ENCODE measurements at places on chromosomes 2 and 18.

- no peak for DNase-seq
Measured at GRCh38 chr2:23377771-23378170, 7.2 kb upstream of the KLHL29 start.

DNA sequence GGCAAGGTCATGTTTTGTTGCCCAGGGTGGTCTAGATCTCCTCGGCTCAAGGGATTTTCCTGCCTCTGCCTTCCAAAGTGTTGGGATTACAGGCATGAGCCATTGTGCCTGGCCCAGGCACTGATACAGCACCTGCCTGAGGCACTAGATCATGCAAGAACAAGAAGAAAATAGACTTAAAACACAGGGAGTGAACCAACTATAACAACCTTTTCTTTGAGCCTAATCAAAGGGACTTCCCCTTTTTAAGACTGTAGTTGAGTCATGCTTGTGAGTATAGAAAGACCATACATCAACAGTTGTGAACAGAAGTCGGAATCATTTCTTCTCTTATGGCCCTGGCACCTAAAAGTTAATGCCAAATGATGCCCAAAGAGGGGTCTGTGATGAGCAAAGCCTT, 47.9 kb upstream of the MAPRE2 start:
- no peak for DNase-seq

- no peak for DNase-seq
Measured at GRCh38 chr2:29063056-29063455, 11.3 kb downstream of the PCARE start.

DNA sequence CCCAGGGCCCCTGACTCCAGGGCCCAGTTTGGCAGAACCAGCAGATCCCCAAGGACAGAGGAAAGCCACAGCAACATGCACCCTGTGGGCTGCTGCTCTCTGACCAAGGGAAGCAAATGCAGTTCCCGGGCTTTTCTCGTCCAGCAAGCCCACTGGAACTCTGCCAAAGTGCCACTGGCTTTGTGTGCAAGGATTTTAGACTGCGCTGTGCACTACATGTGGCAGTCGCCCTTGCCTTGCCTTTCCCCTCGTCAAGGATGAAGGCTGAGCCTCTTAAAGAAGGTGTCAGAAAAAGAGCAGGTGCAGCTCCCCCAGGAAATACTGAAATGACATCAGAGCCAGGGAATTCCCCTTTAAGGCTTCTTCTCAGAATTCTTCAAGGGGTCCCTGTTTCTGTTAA, 199.2 kb downstream of the TFCP2L1 start:
- no peak for DNase-seq

DNA sequence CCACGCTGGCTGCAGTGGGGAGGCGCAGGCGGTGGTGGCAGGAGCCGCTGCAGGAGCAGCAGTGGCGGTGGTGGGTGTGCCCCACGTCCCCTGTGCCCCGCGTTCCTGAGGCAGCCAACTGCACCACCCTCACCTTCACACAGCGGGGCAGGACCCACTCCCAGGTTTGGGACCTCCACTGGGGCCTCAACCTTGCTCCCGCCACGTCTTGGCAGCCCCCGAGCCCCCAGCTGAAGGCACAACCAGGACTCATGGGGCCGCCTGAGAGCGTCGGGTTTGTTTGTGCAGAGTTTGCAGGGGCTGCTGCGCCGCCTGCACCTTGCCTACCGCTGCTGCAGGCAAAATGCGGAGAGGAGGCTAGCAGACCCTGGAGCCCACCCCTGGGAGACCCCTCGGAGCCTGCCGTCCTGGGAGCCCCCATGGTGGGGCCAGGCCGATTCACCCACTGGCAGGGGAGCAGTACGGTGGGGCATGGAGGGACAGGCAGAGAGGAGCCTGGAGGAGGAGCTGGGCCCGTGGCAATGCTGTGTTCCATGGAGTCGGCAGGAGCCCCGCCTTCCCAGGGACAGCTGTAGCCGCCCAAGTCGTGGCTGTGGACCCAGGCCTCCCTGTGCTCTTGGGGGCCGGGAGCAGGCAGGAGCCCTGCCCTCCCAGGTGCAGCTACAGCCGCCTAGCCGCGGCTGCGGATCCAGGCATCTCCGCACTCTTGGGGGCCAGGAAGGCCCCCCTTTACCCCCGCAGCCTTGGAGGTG, 14.7 kb upstream of the EML6 start:
- DNase-seq: no peak

- DNase-seq: no peak
Measured at GRCh38 chr2:200470230-200470629, 39.6 kb downstream of the KCTD18 start.

DNA sequence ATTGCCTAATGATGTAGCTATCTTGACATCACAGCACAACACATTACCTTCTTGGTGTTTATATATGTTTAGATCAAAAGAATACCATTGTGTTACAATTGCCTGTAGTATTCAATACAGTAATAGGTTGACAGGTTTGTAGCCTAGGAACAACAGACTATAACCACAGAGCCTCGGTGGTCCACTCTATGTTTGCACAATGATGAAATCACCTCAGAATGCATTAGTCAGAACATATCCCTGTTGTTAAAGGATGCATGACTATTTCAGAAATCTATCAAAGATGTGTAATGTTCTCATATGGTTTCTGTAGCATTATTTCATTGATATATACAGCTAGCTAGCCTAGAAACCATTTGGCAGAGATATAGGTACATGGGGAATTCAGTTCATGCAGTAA, 8.9 kb downstream of the METTL5 start:
- peak; percentile 39 for DNase-seq

DNA sequence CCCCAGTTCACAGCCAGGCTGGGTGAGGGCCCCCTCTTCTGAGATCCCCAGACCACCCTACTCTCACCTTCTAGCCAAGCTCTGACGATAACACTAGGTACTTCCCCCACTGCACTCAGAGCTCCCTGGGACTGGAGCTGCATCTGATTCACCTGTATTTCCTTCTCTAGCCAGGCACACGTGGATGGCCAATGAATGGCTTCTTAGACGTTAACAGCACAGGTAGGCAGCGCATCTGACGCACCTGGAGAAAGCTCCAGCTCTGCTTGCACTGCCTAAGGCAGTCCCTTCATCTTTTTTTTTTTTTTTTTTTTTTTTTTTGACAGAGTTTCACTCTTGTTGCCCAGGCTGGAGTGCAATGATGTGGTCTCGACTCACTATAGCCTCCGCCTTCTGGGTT, 48.1 kb downstream of the GALNT14 start:
- DNase-seq: no peak

DNA sequence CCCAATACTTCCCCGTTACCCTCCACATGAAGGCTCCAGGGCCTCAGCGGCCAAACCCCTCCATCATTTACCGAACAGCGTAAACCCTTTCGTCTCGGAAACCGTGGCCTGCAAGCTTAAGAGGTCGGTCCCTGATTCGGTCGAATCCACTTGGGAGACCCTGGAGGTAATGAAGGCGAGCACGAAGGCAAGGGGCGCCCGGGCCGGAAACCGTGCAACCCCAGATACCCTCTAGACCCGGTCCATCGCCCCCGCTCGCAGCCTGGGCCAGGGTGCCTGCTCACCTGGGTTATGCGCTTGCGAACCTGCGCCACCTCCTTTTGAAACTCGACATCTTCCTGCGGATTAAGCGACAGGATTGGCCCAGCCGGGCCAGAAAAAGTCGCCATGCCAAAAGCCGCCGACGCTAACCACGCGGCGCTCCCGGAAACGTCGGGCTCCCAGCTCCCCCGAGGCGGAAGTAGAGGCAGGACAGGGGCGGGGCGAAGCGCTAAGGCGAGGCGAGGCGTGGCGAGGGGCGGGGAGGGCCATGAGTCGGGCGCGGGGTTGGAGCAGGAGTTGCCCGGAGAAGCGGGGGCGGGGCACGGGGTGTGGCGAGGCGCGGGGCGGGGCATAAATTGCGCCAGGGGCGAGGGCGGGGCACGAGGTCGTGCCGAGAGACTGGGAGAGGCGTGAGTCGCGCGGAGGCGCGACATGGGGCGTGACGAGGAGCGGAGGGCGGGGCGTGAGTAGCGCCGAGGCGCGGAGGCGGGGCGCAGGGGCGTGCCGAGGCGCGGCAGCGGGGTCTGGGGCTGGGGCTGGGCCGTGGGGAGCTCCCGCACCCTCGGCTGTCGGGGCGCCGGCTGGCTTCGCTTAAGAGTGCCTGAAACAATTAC, at the start of gene NIFK:
TSS of gene NIFK (minus strand) at position 414 of the 875 bp plus-strand sequence. CDS start at position 389, 25 bp downstream.
- DNase-seq: peak; percentile 91

GRCh38 chr2:45743531-45744396, 92.3 kb downstream of the PRKCE start:
- no peak for DNase-seq

GRCh38 chr2:54725343-54726099, 2.1 kb downstream of the EML6 start:
- DNase-seq: no peak

- no peak for DNase-seq
Measured at GRCh38 chr2:42566837-42567321, 1.6 kb upstream of the MTA3 start.

DNA sequence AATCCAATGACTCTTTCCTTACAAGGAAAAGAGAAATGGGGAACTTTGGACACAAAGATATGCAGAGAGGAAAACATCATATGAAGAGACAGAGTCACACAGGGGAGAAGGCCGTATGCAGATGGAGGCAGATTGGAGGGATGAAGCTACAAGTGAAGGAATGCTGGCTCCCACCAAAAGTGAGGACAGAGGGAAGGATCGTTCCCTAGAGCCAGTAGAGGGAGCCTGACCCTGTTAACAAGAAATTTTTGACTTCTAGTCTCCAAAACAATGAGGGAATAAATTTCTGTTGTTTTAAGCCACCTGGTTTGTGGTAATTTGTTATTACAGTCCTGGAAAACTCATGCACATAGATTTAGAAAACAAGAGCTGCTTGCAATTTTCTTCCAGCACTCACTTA, 169.3 kb downstream of the PMAIP1 start:
- no peak for DNase-seq

- no peak for DNase-seq
Measured at GRCh38 chr2:44940049-44940494, 1.4 kb upstream of the SIX3 start.

GRCh38 chr2:112958428-112959108, 19.2 kb upstream of the IL36G start:
- DNase-seq: peak; percentile 18

DNA sequence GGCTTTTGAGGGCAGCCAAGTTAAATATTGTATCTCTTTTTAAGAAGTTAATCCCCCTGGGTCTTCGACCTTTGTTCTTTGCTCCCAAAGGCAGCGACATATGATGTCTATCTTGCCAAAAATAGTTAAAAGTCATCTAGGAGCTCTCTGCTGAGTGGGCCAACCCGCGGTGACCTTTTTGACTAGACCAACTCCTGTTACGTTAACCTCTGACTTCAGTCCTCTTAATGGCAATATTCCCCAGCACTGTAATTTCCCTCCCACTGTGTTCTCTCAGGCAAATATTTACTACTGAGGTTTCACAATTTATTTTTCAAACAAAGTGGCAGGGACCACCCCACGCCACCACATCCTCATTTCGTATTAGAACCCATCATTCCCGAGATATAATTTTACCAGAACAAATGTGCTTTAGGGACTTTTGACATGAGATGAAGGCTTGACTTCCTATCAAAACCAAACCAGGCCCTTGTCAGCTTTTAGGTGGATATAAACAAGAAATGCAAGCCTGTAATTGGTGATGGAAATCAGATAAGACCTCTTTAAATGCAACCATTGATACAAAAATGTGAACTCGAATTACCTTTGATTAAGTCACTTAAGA, 764.7 kb downstream of the SATB2 start:
- no peak for DNase-seq

- DNase-seq: no peak
Measured at GRCh38 chr2:128641421-128642080, 322.9 kb upstream of the HS6ST1 start.

GRCh38 chr2:42794271-42795046, 2.1 kb upstream of the HAAO start:
- DNase-seq: no peak

DNA sequence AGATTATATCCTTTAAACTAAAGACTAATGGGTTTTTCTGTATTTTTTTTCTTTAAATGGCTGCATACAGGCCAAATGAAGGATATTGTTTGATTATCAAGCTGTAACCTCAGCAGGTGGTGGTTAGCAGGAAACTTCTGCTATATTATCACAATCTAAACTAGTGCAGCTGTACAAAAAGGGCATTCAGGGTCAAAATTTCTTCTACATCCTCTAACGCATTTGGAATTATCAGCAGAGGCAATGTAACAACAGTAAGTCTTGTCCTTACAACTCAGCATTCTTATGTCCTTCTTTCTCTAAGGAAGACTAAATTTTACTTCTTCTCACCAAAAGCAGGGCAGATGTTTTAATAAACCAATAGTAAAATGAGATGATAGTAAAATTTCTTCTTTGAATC, 135.8 kb upstream of the FN1 start:
- no peak for DNase-seq

GRCh38 chr18:79576686-79577351, 102.8 kb upstream of the CTDP1 start:
- DNase-seq: no peak

GRCh38 chr2:20584399-20585358, 66.2 kb downstream of the HS1BP3 start:
- DNase-seq: peak; percentile 95

DNA sequence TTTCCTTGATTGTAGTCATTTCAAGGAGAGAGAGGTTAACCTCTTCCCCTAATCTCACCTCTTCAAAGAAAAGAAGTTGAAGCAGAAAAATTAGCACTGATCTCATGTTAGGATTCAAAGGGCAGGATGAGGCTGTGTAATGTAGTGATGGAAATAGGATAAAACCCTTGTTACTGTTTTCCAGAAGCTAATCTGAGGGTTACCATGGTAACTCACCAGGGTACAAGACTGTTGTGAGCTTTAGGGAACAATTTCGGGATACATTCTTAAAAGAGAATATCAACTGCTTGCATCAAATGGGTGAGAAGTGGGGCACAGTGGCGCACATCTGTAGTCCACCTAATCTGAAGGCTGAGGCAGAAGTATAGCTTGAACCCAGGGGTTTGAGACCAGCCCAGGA, 64.9 kb upstream of the SLC39A10 start:
- DNase-seq: no peak

GRCh38 chr2:3481736-3482362, 37.5 kb downstream of the ADI1 start:
- no peak for DNase-seq

GRCh38 chr18:57122936-57123510, 23.9 kb upstream of the BOD1L2 start:
- DNase-seq: no peak

- no peak for DNase-seq
Measured at GRCh38 chr2:34731292-34731691, 1132.2 kb upstream of the FAM98A start.

GRCh38 chr18:45090526-45091140, 409.9 kb downstream of the SETBP1 start:
- DNase-seq: no peak

GRCh38 chr18:44197832-44198611, 482.7 kb upstream of the SETBP1 start:
- DNase-seq: no peak

GRCh38 chr18:57063601-57064103, 83.2 kb upstream of the BOD1L2 start:
- DNase-seq: no peak

GRCh38 chr2:168180483-168180882, 66.9 kb downstream of the STK39 start:
- DNase-seq: no peak

GRCh38 chr2:73187549-73187948, 14.8 kb upstream of the NOTO start:
- DNase-seq: no peak

- DNase-seq: no peak
Measured at GRCh38 chr2:40168032-40168431, 283.9 kb downstream of the SLC8A1 start.
